ENCODE measurements at places on chromosomes 3 and 15.
A peak's percentile ranks its signal among the peaks of the same experiment; 100 is the strongest.

DNA sequence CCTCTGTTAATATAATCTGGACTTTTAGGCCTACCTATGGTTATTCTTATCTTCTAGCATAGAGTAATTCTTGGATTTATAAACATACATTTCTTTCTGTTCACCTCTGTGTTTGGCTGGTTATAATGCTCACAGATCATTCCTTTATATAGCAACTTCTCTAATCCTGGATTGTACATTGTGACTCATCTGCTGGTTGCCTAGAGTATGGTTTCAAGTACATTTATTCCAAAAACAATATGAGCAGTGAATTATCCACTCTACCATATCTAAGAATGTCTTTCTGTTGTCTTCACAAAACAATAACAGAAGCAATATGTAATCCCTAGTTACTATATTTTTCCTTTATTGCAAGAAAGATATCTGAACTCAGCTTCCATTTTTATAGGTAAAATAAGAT, 35.3 kb downstream of the FSIP1 start:
- no peak for DNase-seq

GRCh38 chr15:43433165-43433564, 59.8 kb downstream of the TP53BP1 start:
- peak; percentile 8 for DNase-seq

GRCh38 chr3:138948371-138949001, 1.5 kb downstream of the FOXL2NB start:
- DNase-seq = no peak

- DNase-seq = no peak
Measured at GRCh38 chr3:12302564-12302963, 13.7 kb downstream of the PPARG start.

DNA sequence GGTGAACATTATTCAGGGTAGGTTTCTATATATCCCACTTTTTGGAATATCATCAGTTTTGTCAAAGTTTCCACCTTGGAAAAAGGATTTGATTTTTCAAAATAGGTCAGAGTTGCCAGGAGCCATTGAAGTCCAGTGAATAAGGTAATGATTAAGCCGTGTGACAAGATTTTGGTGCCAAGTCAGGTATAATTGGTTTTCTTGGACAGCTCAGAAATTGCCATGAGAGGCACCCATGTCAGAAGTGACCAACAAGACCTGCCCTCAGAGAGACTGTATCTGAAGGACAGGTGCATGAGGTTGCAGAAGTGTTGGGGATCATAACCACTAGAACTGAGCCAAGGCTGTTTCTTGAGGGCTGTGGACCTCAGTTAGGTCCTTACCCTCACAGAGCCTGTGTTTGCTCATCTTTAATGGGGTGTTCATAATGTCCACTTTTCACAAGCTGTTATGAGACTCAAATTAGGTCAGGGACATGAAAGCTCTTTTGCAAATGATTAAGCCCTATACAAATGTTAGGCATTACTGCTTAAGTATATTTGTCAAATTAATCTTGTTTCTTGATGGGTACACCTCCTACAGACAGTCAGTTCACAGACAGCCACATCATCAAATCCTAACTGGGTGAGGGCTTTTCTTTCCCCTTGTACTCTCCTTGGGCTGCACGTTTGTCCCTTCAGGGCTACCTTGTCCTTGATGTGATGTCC, 32.3 kb downstream of the CASR start:
- DNase-seq = no peak

GRCh38 chr15:76791511-76791910, 113.6 kb downstream of the SCAPER start:
- no peak for DNase-seq

GRCh38 chr3:124442463-124442862, 287.8 kb upstream of the UMPS start:
- DNase-seq = no peak

DNA sequence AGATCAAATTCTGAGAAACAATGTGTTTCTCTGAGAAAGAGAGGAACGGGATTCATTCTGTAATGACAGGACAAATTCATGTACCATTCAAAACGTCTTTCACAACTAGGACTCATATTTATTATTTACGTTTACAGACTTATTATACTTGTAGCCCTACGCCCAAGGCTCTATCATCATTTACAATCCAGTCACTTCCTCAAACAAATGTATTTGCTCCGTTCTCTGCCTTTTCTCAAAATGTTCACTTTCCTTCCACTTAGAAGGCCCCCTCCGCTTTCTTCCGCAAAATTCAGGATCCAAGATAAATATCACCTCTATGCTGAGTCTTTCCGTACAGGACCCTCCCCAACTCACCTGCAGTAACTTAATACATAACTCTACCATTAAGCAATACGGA, 745 bp downstream of the RSL24D1 start:
- no peak for DNase-seq

GRCh38 chr3:122353893-122354401, 28.9 kb downstream of the CSTA start:
- no peak for DNase-seq

DNA sequence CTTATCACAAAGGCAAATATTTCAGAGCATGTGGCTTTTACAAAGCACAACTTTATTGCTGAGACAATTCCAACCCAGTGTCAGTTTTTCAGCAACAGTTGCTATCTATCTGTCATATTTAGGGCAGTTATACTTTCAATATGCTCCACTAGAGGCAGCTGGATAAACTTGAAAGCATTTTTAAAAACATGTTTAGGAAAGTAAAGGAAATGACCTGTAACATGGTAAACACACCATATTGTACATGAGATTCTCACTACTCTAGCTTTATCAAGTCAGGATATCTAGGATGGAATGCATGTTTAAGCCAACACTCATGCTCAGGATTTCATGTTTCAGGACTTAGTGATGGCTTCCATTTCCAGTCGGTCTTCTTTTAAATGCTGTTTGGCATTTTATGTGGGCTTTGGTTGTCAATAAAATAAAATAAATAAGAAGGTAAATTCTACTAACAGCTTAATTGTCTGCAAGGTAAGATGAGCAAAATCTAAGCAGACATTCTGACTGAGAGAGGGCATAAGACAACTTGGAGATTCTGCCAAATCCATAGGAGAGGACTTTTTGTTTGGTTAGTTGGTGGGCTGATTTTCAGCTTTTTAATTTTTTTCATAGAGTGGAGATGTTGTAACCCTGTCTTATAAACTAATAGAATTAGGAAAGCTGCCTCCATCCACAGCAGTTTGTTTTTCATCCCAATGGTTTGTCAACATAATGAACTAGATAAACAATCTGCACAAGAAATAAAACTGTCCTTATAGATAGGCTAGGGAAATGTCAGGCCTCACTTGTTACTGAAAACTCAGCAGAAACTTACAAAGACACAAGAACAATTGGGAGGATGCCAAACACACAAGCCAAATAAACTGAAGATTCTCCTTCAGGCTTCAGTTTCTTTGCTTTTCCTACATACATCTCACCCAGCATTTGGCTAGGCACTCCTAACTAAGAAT, 63.4 kb upstream of the CPB1 start:
- DNase-seq = no peak

DNA sequence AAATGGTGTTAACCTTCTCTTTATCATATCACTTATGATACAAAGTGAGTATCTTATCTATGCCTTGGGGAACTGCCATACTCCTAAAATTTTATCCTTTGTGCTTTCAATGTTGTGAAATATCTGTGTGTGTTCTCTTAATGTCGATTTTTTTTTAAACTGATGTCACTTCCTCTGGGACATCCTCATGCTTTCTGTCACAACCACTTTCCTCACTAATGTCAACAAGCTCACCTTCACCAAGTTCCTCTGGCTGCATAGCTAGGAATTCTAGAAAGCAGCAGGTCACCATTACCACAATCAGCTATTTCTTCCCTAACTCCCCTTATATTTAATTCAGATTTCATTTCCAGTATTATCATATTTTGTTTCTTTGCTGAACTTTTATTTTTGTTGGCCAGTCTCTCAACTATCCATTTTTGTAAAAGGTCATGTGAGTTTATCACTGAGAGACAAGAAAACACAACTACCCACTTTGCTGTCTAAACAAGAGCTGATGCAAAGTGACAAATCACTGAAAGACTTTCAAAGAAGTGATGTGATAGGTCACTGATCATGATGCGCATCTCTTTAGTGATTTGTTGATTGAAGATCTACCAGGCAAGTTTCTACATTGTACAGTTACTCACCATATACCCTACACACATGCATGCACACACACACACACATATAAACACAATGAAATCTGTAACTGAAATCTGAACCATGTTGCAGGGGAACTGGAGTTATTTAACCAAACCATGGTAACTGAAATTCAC, 369.0 kb downstream of the ULK4 start:
- DNase-seq = no peak

DNA sequence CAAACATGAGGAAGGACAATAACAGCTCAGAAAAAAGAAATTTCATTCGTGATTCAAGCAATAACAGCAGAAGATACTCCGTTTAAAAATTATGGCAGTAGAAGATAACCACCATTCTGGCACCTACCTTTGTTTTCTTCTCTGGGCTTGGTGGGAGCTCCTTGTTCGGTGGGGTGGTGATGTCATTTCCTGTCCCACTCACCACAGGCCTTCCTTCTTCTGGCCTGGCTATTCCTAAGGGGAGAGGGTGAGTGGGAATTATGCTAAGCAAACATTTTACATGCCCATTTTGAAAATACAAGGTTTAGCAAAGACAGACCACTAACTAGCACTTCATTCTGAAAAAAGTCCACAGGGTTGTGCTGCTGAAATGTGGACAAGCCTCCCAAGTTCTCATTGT, 74.4 kb downstream of the DHX30 start:
- DNase-seq = no peak

DNA sequence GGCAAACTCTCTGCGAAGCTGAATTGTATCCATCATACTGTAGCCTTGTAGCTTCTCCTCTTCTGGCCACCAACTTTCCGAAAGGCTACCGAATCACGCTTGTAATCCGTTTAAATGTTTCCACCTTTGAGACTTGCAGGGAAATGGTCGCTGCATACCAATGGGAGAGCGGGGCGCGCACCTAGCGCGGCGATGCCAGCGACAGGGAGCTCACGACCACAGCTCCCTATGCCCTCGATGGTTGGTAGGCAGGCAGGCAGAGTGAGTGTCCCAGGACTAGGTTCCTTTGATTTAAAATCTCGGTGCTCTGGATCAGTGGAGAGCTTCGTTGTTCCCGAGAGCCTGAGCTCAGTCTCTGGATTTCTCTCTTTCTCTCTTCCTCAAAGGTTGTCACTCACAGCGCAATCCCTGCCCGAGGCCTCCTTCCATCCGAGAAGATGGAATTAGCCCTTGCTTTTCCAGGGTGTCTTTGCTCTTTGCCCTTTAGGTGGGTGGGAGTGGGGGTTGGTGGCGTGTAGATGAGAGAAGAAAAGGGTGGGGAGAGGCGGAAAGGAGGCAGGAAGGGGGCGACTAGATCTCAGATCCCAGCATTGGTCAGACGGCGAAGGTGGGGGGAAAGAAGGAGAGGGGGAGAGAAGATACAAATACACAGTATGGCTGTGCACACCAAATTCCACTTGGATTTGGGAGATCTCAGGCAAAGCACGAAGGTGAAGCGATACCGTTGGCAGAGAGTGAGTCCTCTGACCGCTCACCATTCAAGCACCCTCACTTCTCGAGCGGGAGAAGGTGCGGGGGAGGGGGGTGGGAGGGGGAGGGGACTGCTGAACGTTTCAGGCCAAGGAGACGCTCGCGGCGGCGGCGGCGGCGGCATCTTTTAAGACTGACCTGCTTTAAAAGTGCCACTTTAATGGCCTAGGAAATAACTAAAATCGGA, at the start of gene SLITRK3:
Gene SLITRK3, minus strand, starts transcription at position 745 of the 937 bp plus-strand sequence. CDS start 5,554 bp downstream, outside the sequence.
- DNase-seq = no peak

GRCh38 chr3:9949626-9950025, 2.6 kb downstream of the PRRT3 start:
- DNase-seq = no peak

GRCh38 chr15:73856458-73857192, 16.7 kb upstream of the TBC1D21 start:
- no peak for DNase-seq

- no peak for DNase-seq
Measured at GRCh38 chr3:14984581-14985113, 37.3 kb downstream of the NR2C2 start.

GRCh38 chr15:69389426-69389825, 24.7 kb upstream of the KIF23 start:
- DNase-seq = no peak

DNA sequence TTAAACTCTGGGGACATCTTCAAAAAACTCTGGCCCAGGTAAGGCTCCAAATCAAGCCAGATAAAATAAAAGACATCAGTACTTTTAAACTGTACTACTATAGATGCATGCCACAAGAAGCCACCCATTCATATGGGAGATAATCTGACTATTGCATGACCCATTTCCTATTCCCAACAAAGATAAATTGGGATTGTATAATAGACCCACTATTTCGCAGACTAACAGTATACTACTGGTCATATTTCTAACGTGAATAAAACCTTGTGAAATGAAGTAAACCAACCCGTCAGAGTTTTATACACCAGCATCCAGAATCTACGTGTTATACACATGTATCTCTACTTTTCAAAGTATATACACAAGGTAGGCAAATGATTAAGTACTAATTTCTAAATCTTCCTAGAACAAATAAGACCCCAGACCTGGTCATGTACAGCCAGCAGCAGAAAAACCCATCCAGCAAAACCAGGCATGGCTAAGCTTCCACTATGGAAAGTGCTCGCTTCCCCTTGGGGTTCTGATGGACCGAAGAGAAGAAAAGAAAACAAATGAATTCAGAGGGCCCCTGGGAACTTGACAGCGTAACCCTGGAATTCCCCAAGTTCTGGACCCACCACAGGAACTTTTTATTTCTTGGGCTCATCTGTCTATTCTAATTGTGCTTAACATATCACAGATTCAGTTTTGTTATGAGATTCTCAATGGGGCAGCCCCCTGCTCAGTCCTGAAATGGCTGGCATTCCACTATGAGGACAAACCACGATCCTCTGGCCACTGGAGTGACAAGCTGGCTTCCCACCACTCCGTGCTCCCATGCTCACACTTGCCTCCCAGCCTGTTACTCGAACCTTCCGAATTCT, 69.1 kb downstream of the MB21D2 start:
- DNase-seq = no peak

- no peak for DNase-seq
Measured at GRCh38 chr15:99677540-99678134, 55.6 kb downstream of the LYSMD4 start.

- peak; percentile 52 for DNase-seq
Measured at GRCh38 chr3:107959550-107960154, 131.2 kb downstream of the CD47 start.

GRCh38 chr15:89358755-89359439, 24.3 kb upstream of the POLG start:
- DNase-seq = no peak

GRCh38 chr15:92749216-92749615, 93.6 kb upstream of the FAM174B start:
- DNase-seq = no peak

- no peak for DNase-seq
Measured at GRCh38 chr15:66931768-66932633, 133.4 kb upstream of the SMAD3 start.

DNA sequence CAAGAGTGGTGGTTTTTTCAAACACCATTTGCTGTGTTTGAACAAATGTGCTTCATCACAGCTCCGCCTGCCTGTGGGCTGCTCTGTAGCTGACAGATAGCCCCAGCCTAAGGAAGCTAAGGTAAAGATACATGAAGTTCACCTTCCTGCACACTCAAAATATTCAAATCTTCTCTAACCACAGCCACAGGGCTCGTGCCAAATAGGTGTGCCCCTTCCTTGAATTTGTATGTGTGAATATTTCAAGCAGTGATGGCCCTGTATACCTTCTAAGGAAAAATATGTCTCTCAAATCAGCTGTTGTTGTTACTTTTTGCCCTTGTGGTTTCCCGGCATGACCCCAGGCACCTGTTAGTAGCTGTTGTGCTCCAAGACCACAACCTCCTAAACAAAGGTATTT, 92.8 kb downstream of the CCNL1 start:
- DNase-seq = no peak

Data from fibroblast of skin of left biceps (primary cell).